ENCODE measurements at places on chromosomes 2 and 18.

- DNase-seq, result no peak
Measured at GRCh38 chr18:79403723-79404566, 8.2 kb downstream of the NFATC1 start.

- DNase-seq, result no peak
Measured at GRCh38 chr2:159251296-159252173, 35.0 kb downstream of the WDSUB1 start.

GRCh38 chr2:8090748-8091700 is 590.8 kb upstream of the ID2 start:
- no peak for DNase-seq

- DNase-seq, result no peak
Measured at GRCh38 chr18:57801761-57802212, 1.3 kb downstream of the ATP8B1 start.

DNA sequence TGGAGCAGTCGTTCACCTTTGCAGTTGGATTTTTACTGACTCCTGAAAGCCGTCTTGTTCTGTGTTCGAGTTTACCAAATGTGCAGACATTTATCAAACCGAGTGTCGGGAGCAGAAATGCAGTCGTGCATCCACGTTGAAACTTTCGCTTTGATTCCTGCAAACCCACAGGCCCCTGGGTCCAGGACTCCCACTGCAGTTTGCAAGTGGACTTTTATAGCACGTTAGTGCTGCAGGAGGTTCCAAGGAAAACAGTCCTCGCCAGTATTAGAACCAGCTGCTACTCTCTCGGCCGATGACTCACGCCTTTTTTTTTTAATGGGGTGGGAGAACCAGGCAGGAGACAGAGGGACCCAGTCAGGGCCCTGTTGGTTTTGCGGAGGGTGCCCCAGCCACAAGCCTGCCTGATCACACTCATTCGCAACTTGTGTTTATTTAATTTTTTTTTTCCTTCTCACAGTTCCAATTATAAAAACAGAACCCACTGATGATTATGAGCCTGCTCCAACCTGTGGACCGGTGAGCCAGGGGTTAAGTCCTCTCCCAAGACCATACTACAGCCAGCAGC is 90.1 kb downstream of the NFATC1 start:
- DNase-seq, result no peak

DNA sequence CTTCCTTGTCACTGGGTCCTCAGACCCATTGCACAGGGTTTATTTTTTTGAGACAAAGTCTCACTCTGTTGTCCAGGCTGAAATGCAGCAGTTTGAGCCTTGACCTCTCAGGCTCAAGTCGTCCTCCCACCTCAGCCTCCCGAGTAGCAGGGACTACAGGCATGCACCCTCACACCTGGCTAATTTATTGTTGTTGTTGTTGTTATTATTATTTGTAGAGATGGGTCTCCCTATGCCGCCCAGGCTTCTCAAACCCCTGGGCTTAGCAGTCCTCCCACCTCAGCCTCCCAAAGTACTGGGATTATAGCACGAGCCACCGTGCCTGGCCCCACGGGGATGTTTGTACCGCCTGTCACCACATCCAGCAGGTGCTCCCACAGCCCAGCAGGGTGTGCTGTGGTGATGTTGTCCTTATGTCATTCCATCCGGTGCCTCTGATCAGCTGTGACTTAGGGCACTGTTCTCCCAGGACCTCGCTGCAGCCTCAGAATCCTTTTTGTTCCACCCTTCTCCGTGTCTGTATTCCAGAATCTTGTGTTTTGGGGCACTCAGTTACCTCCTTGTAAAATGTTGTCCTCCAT is 182.3 kb downstream of the INO80D start:
- no peak for DNase-seq

- no peak for DNase-seq
Measured at GRCh38 chr2:189157456-189157855, 22.1 kb downstream of the COL5A2 start.

DNA sequence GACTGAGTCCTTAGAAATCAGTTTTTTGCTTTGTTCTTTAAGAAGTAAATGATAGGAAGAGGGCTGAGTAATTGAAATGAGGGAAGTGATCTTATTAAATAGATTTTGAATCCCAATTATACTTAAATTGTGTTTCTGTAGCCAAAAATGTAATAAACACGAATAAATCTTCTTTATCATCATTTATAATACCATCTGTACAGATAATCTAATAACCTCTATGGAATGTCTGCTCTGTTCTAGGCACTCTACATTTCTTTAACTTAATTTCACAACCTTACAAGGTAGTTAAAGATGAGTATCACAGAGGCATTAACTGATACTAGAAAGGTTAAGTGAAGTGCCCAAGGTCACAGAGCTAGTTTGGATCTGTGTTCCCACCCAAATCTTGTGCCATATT is 14.3 kb upstream of the SCN2A start:
- no peak for DNase-seq

GRCh38 chr2:200456567-200456966 is 53.3 kb downstream of the KCTD18 start:
- no peak for DNase-seq

GRCh38 chr2:238946318-238947242 is 98.7 kb downstream of the TWIST2 start:
- no peak for DNase-seq

DNA sequence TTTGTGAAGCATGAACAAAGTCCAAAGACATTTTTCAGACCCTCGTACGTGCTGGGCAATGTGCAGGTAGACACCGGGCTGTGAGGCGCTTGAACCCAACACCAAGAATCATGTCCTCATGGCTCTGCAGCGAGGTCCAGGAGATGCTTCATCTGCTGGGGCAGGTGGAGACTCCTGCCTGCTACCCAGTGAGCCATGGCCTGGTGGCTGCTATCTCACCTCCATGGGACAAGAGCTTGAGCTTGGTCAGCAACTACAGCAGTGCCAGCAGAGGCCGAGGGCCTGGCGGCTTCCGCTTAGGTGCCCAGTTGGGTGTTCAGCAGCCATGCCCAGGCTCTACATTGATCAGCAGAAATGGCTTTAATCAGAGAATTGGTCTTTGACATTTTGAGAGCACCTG is 281.0 kb upstream of the HS6ST1 start:
- no peak for DNase-seq

GRCh38 chr2:128536925-128537620 is 218.4 kb upstream of the HS6ST1 start:
- no peak for DNase-seq

- no peak for DNase-seq
Measured at GRCh38 chr2:85959185-85959584, 70.4 kb upstream of the ST3GAL5 start.

GRCh38 chr18:12256951-12257350 is 2.8 kb downstream of the CIDEA start:
- DNase-seq, result no peak

GRCh38 chr18:74065366-74065765 is 82.3 kb downstream of the FBXO15 start:
- DNase-seq, result no peak

GRCh38 chr2:44137872-44138551 is 30.7 kb upstream of the PPM1B start:
- DNase-seq, result no peak

DNA sequence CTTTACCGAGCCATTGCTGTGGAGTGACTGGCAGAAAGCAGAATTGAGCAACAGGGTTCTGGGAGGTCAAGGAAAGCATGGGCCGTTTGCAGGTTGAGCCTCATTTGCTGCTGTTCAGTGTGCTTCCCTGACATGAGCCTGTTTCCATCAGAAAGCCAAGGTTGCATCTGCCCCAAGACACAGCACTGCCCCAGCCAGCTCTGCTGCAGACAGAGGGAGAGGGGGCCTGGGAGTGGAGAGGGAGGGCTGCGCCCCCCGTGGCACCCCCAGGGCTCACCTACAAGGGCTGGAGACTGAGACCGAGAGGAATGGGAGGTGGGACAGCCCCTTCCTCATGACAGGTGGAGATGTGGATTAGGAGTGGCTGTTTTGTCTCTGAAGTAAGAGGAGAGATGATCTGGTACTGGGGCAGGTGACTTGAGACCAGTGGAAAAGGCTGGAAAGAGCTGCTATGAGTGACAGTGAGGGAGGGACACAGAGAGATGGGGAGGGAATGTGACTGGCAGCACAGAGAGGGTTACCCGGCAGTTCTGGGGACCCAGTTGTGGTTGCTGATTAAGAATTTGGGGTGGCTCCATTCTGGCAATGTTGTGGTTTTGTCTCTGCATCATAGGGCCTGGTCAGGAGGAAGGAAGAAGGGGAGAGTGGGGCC is 218.0 kb downstream of the DYSF start:
- DNase-seq, result no peak
